ENCODE measurements at places on chromosomes 1 and 21.

DNA sequence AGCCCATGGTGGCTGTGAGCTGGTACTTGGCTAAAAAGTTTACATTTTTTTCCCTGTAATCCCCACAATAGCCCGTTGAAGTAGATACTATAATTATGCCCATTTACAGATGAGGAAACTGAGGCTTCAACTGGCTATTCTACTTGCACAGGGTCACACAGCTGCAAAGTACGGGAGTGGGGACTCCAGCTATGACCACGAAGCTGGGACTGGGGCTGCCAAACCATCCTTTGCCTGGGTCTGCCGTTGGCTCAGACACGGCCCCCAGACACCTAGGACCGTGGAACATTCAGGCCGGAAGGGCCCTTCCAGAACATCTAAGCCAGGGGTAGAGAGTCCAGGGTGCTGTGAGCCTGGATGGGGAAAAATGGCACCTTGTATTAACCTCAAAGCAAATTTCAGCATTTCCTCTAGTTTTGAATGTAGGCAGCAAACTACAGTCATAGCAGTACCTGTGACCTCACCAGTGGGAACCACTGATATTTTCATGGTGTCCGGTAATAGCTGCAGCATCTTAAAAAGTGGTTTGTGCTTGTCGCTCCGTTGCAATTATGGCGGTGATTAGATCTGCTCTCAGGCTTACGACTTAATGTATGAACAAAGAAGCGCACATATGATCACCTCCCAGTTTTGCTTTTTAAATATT is 4.3 kb downstream of the TP73 start:
- no peak for DNase-seq

DNA sequence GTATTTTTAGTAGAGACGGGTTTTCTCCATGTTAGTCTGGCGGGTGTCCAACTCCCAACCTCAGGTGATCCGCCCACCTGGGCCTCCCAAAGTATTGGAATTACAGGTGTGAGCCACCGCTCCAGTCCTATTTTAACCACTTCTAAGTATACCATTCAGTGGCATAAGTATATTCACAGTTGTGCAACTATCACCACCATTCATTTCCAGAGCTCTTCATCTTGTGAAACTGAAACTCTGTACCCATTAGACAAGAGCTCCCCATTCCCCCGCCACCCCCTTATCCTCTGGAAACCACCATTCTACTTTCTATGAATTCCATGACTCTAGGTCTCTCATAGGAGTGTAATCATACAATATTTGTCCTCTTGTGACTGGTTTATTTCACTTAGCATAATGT is 40.2 kb upstream of the CAMTA1 start:
- DNase-seq = no peak

DNA sequence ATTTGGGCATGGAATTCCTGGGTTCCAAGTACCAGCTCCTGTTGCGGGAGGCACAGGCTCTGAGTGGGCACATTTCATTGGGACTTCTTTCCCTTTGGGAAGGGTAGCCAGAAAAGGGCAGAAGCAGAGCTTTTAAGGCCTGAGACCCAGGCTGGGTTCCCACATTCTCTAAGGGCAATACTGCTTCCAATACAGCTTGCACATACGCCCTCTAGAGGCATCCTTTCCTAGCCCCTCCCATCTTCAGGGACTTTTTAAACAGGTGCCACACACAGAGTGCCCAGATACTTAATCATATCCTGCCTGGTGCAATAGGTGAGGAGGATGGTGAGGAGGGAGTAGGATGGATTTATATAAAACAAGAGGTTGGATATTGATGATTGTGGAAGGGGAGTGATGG is 5.7 kb downstream of the GPR88 start:
- DNase-seq = no peak

DNA sequence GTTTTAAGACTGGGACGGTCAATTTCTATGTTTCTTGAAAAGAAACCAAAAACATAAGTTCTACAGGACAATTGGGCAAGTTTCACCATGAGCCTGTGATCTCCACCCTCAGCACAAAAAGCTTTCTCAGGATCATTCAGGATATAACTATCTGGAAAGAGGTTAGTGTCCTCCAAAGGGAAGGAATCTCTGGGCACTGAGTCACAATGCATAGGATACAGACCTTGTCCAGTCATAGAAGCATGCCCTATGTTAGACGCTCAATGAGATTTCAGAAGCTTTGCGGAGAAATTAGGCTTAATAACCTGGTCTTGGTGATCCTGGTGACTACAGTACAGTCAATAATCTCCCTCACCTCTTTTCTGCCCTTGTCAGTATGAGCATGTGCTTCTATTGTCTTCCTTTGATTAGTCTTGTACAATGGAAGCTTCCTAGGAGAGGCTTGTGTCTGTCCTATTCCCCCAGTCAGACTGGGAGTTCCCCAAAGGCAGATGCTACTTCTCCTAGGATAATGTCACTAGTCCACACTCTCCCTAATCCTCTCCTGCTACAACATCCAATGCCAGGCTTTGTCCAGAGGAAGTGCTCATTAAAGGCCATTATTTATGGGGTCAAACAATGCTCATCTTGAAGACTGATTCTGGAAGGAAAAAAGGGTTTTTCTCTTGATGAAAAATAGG is 97.4 kb downstream of the KCNH1 start:
- no peak for DNase-seq

GRCh38 chr1:228935198-228935663 is 200.0 kb downstream of the RHOU start:
- no peak for DNase-seq

DNA sequence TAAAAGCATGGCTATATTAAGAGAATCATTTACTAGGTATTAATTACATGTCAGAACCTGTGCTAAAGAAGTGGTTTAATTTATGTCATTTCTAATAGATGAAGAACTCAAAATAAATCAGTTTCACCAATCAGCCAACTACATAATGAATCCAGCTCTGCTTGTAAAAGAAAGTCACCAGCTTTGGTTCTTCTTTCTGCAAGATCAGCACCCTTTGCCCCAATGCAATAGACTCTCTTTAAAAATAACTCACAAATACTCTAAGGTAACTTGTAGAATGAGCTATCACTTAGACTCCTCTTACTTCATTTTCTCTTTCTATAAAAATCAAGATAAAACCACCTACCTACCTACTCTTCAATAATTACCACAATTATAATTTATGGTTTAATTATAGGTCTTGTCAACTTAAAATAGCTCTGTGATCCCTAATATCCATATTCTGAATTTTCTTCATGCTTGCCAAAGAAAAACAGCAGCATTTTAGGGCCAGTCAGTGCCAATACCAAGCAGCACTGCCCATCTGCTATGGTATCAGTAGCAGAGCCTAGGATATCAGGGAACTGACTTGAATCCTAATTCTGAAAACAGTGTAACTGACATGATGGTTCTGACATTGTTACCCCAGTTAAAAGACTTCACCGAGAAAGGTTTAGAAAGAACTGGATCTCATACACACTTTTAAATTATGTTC is 11.3 kb downstream of the SLC19A2 start:
- DNase-seq = no peak

- DNase-seq = peak; percentile 46
Observed at GRCh38 chr1:24502065-24502708, 449 bp upstream of the RCAN3 start.

DNA sequence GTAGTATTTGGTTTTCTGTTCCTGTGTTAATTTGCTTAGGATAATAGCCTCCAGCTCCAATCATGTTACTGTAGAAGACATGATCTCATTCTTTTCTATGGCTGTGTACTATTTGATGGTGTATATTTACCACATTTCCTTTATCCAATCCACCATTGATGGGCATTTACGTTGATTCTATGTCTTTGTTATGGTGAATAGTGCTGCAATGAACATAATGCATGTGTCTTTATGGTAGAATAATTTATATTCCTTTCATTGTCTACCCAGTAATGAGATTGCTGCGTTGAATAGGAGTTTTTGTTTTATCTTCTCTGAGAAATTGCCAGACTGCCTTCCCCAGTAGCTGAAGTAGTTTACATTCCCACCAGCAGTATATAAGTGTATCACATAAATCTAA is 538.8 kb downstream of the LRRIQ3 start:
- DNase-seq = no peak

GRCh38 chr1:55626326-55626725 is 411.2 kb upstream of the USP24 start:
- no peak for DNase-seq

GRCh38 chr1:42264511-42265190 is 70.4 kb downstream of the FOXJ3 start:
- DNase-seq = no peak

- no peak for DNase-seq
Observed at GRCh38 chr1:33819913-33820311, 44.0 kb upstream of the HMGB4 start.

DNA sequence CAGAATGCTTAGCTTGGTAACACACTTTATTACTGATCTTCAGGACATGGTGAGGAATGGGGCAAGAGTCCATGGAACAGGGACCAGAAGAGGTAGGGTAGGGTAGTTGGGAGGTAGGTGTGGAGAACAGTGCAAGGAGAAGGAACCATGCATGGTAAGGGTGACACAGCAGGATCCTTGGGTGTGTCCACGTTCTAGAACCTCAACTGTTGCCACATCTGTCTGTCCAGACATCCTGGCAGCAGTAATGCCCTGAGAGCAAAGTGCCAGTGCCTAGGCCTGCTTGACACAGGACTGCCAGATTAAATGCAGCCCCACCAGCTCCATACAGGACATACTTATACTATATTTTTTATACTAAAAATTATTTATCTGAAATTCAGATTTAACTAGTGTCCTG is 13.9 kb downstream of the DMAP1 start:
- no peak for DNase-seq

- no peak for DNase-seq
Observed at GRCh38 chr1:7420098-7420445, 351.0 kb upstream of the VAMP3 start.

DNA sequence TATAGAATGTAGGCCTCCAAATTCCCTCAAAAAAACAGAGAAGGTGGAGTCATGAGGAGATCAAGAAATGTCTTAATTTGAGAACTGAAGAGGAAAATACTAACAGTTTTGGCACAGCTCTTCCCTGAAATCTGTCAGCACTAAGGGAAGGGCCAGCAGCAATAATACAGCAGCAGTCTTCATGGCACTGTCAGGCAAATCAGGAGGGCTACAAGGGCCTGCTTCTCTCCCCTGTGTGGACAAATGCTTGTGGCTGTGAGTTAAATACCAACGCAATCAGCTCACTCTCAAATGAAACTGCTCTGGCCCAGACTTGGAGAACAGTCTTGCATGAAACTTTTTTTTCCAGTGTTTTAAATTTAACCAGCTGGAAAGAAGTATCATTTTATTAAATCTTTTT is 20.5 kb upstream of the CNN3 start:
- peak; percentile 82 for DNase-seq

DNA sequence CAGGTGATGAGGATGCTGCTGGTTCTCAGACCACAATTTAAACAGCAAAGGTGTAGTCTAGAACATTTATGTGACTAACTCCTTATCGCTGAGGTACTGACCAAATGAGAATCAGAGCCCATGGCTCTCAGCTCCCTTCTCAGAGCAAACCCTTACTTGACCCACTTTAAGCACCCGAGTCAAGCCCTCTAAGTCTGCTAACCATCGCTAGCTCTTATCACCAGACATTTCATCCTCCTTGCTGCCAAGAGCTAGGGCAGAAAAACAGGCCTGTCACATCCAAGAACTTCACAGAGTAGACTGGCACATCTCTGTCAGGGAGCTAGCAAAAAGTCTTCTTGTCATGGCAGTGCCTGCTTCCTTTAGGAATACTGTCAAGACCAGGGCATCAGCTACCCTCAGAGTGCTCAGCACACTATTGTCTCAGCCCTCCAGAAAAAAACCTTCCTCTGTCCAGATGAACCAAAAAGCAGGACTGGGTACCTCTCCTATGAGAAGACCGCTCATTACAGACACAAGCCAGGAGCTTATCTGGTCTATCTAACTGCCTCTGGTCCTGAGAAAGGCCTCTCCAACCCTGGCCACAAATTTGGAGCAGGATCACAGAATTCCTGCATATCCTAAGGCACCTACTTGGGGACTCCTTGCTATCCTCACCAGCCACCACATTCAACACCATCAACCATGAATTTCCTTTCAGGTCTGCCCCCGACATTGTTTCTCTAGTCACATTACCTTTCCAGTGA is 26.2 kb downstream of the ERI3 start:
- no peak for DNase-seq

DNA sequence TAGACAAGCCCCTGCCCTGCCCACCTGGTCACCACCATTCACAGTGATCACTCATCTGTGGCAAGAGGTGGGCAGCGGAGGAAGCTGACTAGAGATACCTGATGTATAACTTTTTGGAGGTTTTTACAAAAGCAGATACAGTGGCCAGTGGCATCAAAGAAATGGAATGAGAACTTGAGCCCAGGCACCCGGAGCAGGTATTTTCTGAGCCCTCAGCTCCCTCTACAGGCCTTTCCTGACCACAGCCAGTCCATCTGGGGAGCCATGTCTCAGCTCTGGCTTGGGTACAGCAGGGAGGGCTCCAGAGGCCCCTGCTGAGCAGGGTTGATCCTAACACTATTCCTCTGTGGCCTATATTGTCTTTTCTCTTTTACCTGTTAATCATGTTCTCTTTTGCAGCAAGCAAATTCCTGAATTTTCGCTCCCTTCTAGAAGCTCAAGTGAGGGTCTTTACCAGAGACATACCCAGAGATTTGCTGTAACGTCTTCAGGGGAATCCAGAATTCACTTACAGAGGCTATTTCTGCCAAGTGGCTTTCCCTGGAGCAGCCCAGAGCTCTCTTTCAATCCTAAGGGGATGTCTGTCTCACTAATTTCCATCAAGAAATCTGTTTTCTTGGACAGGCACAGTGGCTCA is 27.3 kb downstream of the GPR157 start:
- DNase-seq = peak; percentile 35

- peak; percentile 29 for DNase-seq
Observed at GRCh38 chr1:186985889-186986491, 157.2 kb downstream of the PLA2G4A start.

GRCh38 chr1:157404063-157404501 is 148.2 kb downstream of the FCRL5 start:
- DNase-seq = no peak

DNA sequence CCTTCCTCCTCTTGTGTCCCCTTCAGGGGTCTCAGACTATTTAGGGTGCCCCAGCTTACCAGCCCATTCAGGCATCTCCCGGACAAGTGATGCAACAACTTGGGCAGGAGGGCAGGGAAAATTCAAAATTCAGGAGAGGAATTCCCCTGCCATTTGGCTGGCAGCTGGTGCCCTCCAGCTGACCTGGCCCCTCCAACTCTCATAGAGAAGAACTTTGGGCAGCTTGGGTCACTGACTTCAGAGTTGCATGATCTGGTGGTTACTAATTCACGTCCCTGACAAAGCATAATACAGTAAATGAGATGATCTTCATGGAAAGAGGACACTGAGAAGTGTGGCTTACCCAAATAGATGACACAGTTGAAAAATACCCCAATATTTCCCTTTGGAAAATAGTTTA is at the start of gene FCAMR:
TSS of gene FCAMR (minus strand) at position 15 of the 400 bp plus-strand sequence. CDS start 335 bp downstream, outside the sequence.
- no peak for DNase-seq

DNA sequence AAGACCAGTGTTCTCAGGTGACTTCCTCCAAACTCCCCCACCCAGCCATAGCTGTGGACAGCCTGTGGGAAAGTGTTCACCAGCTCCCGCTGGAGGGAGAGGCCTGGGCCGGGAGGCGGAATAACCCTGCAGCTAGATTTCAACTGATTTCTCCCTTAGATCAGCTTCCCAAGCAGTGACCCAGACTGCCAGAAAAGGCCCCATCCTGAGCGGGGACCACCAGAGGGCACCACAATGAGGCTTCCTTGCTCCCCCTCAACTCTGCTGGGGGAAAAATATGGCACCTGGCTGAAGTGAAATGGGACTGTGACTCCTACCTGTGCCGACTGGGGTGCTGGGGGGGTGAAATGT is 50.8 kb downstream of the RHBG start:
- DNase-seq = no peak
